ENCODE measurements at places on chromosomes 3 and 15.

DNA sequence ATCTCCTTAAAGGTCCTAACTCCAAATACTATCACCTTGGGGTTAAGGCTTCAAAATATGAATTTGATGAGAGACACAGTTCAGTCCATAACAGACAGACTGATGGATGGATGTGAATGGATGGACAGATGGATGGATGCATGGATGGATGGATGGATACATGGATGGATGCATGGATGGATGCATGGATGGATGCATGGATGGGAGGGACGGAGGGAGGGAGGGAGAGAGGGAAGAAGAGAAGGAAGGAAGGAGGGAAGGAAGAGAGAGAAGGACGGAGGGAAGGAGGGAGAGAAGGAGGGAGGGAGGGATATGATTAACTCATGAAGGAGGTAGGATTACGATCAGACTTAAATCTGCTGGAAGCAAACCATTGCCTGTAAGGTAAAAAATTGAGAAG, 192.4 kb downstream of the LRRN1 start:
- DNase-seq = no peak

GRCh38 chr3:190593075-190593474, 79.2 kb downstream of the IL1RAP start:
- no peak for DNase-seq

- no peak for DNase-seq
Measured at GRCh38 chr3:17709236-17709810, 33.1 kb downstream of the TBC1D5 start.

- DNase-seq = no peak
Measured at GRCh38 chr3:42773409-42773751, 327 bp upstream of the CCDC13 start.

GRCh38 chr3:127831723-127832172, 9.4 kb upstream of the MGLL start:
- DNase-seq = peak; percentile 17

GRCh38 chr3:123751433-123751832, 132.7 kb downstream of the MYLK start:
- no peak for DNase-seq

All from stimulated activated CD8-positive, alpha-beta memory T cell treated with anti-CD3 and anti-CD28 coated beads, Interleukin-7, amount 100 ng/mL, for 48 hours (primary cell).